ENCODE measurements at places on chromosomes 5 and 9. TPM values are rescaled to one million over a fixed set of nuclear protein-coding genes. Genes with fewer than 3 reads are reported as not detected.

LPAR1 gene
- total RNA-seq = 54.4 TPM

C9orf153 gene
- total RNA-seq = not detected

CCNI2 gene
- under 0.01 TPM for total RNA-seq

ARHGEF28 gene
- 40.2 TPM for total RNA-seq

HK3 gene
- not detected for total RNA-seq

FYB1 gene
- total RNA-seq = not detected

CTSV gene
- total RNA-seq = 0.32 TPM

FRMD3 gene
- total RNA-seq = 0.86 TPM

LCN1 gene
- total RNA-seq = not detected

CARTPT gene
- total RNA-seq = not detected

POU5F2 gene
- total RNA-seq = 1.3 TPM

DIPK1B gene
- total RNA-seq = 0.43 TPM

GBGT1 gene
- total RNA-seq = 5.8 TPM

Measured in fibroblast of villous mesenchyme (primary cell).